ENCODE measurements at places on chromosomes 16 and 17. TPM values are rescaled to one million over a fixed set of nuclear protein-coding genes. Genes with fewer than 3 reads are reported as not detected.
A peak's percentile ranks its signal among the peaks of the same experiment; 100 is the strongest.

Gene TMEM114
- total RNA-seq, result not detected

Gene ABAT
- total RNA-seq, result 1.0 TPM

Gene GUCY2D
- not detected for total RNA-seq

Gene CDH13
- 99.4 TPM for total RNA-seq

Gene CCL1
- total RNA-seq, result not detected

Gene LDHD
- 5.7 TPM for total RNA-seq

Gene TNFRSF17
- total RNA-seq, result not detected

Gene FSCN2
- not detected for total RNA-seq

Gene GALR2
- not detected for total RNA-seq

Gene FBXL19
- 25.4 TPM for total RNA-seq

Gene EXOC3L1
- 0.29 TPM for total RNA-seq

Gene TNK1
- 2.1 TPM for total RNA-seq

Gene TBX2
- total RNA-seq, result 0.29 TPM

Gene ASB16
- total RNA-seq, result 2.3 TPM

DNA sequence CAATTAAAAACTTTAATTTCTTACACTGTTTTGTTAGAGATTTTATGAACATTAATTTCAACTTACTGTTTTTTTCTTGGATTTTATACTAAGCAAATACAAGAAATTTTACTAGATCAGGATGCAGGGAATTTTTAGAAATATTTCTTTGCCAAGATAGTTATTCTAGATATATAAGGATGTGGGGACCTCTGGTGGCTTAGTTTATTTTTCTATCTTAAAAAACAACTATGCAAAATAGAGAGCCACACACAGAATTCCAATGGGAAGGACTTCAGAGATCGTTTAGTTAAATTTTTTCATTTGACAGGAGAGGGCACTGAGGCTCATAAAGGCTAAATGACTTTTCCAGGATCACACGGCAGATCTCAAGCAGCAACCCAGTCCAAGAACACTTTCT lies 23.0 kb upstream of the CAPNS2 start:
- no peaks in the 10 kb centered on the region for H3K36me3 ChIP-seq
- no peaks in the 10 kb centered on the region for H3K27me3 ChIP-seq
- H3K27ac ChIP-seq, result no peak overlapping the region
- DNase-seq, result no peak
- H3K4me3 ChIP-seq, result no peak overlapping the region

DNA sequence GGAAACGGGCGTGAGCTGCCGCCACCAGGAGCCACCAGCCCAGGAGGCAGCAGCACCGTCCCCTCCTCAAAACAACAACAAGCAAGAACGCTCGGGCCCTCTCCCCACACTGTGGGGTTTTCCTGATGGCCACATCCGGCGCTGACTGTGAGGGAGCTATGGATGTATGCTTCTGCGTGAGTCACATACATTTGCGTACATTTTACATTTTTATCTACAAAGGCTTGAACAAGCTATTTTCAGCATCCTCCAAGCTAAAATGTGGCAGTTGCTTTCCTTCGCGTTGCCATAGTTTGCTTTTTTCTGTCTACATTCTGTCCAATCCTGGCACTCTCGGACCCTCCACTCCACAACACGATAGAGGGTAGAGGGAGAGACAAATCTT lies 2.0 kb upstream of the ABR start:
- H3K4me3 ChIP-seq, result no peak overlapping the region
- H3K27ac ChIP-seq, result no peak overlapping the region
- peaks cover 6% of the 10 kb centered on the region for H3K4me1 ChIP-seq
- no peaks in the 10 kb centered on the region for H3K27me3 ChIP-seq
- H3K36me3 ChIP-seq, result no peaks in the 10 kb centered on the region

GRCh38 chr17:82019690-82020571 lies 2.7 kb downstream of the CENPX start:
- H3K27me3 ChIP-seq, result no peaks in the 10 kb centered on the region
- H3K36me3 ChIP-seq, result no peaks in the 10 kb centered on the region
- H3K4me3 ChIP-seq, result no peak overlapping the region
- no peaks in the 10 kb centered on the region for H3K4me1 ChIP-seq
- H3K27ac ChIP-seq, result no peak overlapping the region
- no peak for DNase-seq

DNA sequence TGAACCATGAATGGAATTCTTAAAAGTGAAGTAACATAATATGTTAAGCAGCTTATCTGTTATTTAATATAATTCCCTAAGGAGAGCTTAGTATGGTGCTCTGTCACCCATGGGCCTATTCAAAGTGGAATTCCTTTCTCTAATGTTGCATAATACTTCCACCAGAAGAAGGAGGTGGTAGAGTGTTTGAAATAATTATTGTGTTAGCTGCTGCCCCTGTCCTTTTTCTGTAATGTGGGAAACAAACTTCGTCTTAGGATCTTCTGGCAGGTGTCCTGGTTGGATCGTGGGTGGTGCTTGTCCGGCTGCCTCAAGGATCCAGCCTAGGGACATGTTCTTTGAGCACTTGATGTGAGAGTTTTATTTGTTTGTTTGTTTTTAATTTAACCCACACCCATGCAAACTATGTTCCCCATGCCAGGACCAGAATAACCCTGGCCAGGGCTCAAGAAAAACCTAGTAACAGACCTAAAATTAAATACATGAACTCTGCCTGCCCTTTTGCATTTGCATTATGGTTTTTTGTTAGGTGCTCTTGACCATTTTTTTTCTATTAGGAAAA lies 46.1 kb downstream of the ZNRF1 start:
- peak; percentile 48 for DNase-seq
- peak overlapping the region; percentile 82 for H3K27ac ChIP-seq
- no peaks in the 10 kb centered on the region for H3K27me3 ChIP-seq
- no peaks in the 10 kb centered on the region for H3K36me3 ChIP-seq
- no peak overlapping the region for H3K4me3 ChIP-seq

DNA sequence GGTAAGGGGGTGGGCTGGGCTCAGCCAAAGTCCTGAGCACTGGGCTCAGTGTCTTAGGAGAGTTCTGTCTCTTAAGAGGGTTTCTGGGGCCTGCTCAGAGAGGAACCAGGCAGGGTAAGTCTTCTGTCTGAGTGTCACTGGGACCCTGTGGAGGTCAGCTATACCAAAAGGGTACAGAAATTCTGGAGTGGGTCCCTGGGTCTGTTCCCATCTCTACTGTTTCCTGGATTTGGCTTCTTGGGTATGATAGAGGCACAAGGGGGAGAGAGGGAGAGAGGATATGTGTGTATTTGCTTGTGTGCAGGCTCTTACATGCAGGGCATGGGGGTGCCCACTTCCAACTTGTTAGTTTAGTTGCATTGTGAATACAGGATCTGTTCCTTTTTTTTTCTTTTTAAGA lies 1.6 kb downstream of the E2F4 start:
- no peak overlapping the region for H3K27ac ChIP-seq
- H3K4me1 ChIP-seq, result peaks cover 9% of the 10 kb centered on the region
- H3K36me3 ChIP-seq, result no peaks in the 10 kb centered on the region

DNA sequence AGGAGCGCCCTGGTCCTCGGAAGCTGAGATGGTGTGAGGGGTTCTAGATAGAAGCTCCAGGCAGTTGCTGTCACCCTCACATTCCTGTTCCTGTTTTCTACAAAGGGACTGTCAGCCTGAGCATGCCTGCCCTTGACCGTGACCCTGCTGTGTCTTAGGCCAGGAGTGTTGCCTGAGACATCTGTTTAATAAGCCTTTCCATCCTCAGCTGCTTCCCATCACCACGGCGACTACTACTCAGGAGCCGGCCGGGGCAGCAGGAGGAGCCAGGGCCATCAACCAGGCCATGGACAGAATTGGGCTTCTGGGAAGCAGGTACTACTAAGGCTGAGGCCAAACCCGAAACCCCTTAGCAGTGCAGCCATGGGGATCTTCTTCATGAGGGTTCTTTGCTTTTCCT lies 151.4 kb downstream of the KATNIP start:
- H3K27ac ChIP-seq, result no peak overlapping the region
- H3K4me1 ChIP-seq, result no peaks in the 10 kb centered on the region

DNA sequence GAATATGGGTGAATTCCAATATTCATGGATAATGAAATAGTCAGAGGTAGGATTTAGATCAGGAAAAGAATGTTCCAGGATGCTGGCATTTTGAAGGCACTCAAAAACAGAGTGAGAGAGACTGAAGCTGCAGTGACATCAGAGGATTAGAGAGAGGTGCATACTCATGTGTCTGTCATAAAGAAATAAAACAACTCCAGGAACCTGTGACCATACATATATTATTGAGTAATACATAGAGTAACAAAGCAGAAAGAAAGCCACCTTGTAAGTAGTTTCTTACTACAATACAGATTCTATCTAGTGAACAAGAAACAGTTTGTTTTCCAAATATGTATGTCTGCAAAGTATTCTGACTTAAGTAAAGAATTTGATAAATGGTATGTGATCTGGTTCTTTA lies 62.3 kb upstream of the PHOSPHO1 start:
- H3K4me3 ChIP-seq, result no peak overlapping the region
- H3K36me3 ChIP-seq, result no peaks in the 10 kb centered on the region
- H3K27me3 ChIP-seq, result no peaks in the 10 kb centered on the region

GRCh38 chr16:88347656-88348376 lies 34.9 kb upstream of the ZNF469 start:
- no peak overlapping the region for H3K4me3 ChIP-seq
- no peaks in the 10 kb centered on the region for H3K36me3 ChIP-seq
- DNase-seq, result no peak
- no peaks in the 10 kb centered on the region for H3K4me1 ChIP-seq

DNA sequence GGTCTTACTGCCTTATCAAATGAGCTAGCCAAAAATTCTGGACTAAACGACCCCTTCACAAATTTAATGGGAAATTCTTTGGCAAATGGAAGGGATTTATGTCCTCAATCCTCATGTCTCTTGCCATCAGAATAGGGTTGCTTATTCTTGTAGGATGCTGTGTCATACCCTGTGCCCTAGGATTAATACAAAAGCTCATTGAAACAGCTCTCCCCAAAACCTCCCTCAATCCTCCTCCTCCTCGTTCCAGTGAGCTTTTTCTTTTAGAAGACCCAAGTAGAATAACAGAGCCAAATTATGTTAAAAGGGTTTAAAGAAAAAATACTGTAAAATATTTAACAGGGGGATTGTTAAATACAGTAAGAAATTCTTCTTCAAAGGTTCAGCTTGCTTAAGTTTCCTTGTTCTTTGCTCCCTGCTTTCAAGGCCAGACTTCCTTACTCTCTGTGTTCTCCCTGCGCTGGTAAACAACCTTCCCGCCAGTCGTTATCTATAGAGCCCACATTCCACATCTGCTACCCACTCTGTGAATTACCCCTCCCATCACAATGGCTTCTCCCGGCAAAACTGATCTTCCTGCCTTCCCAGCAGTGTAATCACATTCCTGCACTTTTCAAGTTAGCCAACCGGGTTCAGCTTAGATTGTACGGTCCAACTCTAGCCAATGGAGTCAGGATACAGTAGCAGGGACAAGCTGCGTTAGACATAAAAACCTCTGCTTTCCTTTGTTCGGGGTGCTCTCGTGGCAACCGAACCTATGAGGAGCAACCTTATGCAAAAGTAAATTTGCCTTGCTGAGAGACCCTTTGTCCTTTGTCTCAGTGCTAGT lies 9.7 kb downstream of the HPR start:
- H3K27ac ChIP-seq, result peak overlapping the region; percentile 41
- no peaks in the 10 kb centered on the region for H3K36me3 ChIP-seq
- no peak for DNase-seq
- no peak overlapping the region for H3K4me3 ChIP-seq
- no peaks in the 10 kb centered on the region for H3K27me3 ChIP-seq
- no peaks in the 10 kb centered on the region for H3K4me1 ChIP-seq

DNA sequence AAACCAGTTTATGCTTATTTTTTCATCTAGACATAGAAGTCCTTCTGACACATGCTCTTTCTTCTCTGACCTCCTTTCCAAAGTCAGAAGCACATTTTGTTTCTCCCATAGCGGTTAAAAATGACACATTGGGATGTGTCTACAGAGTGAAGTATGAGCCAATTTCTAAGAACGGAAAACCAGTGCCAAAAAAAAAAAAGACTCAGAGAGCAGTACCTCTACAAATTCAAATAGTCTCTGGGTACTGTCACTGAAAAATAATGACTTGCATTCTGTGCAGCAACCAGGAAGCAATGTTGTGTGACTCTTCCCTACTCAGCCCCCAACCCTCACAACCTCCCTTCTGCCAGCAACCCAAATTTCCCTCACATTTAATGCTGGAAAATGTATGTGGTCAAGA lies 145.5 kb upstream of the PMFBP1 start:
- no peaks in the 10 kb centered on the region for H3K27me3 ChIP-seq
- no peak overlapping the region for H3K27ac ChIP-seq
- no peaks in the 10 kb centered on the region for H3K36me3 ChIP-seq
- no peak for DNase-seq
- no peak overlapping the region for H3K4me3 ChIP-seq

DNA sequence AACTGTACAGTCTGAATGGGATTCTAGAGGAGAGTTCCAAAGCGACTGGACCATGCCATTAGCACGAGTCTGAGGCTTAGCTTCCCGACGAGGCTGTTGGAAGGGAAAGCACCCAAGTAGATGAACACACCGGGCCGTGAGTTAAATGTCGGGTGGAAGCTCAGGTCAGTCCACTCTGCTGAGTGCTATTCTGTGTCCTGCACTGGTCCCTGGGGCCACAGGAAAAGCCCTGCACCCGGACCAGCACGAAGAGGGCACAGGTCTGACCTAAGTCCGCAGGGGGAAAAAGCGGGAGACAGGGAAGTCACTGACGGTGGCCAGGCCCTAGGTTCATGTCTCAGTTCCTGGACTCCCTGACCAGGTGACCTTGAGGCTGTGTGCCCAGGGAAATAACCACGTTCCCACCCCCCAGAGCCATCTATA lies 44.1 kb upstream of the RBFOX3 start:
- no peak for DNase-seq
- H3K27ac ChIP-seq, result no peak overlapping the region
- H3K4me3 ChIP-seq, result no peak overlapping the region
- no peaks in the 10 kb centered on the region for H3K27me3 ChIP-seq
- H3K4me1 ChIP-seq, result no peaks in the 10 kb centered on the region

- H3K27ac ChIP-seq, result peak overlapping the region; percentile 67
- H3K4me1 ChIP-seq, result no peaks in the 10 kb centered on the region
- no peaks in the 10 kb centered on the region for H3K27me3 ChIP-seq
- DNase-seq, result peak; percentile 74
Measured at GRCh38 chr16:54193665-54194333, 92.8 kb downstream of the IRX3 start.

- DNase-seq, result no peak
- no peak overlapping the region for H3K27ac ChIP-seq
- H3K4me3 ChIP-seq, result no peak overlapping the region
- no peaks in the 10 kb centered on the region for H3K36me3 ChIP-seq
- no peaks in the 10 kb centered on the region for H3K4me1 ChIP-seq
Measured at GRCh38 chr16:86846136-86846535, 267.8 kb downstream of the FOXL1 start.

Data from uterus (tissue), 4 donors.